Activated CD4-positive, alpha-beta T cell treated with anti-CD3 and anti-CD28 coated beads for 24 hours (primary cell): ENCODE measurements at places on chromosomes 5 and 9.

- DNase-seq = no peak
These were observed 1.9 kb upstream of the GFI1B start for GRCh38 chr9:132976571-132976970.

GRCh38 chr5:15183520-15183919 is 311.9 kb upstream of the ANKH start:
- no peak for DNase-seq

- DNase-seq = no peak
These were observed 3.8 kb downstream of the WDR36 start for GRCh38 chr5:111095982-111096381.

- no peak for DNase-seq
These were observed 25.0 kb downstream of the MAST4 start for GRCh38 chr5:66621146-66621545.

DNA sequence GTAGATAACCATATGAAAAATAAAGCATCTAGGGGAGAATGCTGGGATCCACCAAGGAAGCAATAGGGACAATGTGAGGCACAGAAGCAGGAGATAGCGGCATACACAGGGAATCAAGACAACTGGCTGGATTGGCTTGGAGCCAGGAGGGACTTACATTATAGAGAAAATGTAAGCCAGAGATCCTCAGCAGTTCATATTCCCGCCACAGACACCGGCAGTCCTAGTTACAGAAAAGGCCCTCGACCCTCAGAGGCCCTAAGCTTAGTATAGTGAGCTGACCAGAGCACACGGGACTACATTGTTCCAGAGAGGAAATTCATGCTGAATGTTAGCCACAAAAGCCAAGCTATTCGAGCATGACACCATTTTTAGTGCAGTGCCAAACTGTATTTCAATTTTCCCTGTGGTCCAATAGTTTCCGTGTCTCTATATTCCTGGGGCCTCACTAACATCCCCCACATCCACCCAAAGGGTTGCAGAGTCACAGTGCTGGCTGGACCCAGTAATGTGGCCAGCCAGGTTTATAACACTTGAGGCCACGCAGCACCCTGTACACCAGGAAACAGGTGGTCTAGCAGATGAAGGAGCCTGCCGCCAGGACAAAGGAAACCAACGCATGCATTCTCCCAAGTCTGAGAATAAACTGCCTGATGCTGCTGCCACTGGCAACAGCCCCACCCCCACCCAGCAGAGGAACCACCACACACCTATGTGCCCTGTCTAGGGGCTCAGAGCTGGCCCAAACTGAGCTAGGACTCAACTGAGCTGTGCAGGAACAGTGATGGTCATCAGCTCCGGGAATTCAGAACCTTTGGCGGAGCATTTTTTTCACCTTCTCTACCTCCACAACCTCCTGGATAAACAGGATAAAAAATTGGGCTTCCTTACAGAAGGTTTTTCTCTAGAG is 693.2 kb upstream of the CHD1 start:
- DNase-seq = no peak

DNA sequence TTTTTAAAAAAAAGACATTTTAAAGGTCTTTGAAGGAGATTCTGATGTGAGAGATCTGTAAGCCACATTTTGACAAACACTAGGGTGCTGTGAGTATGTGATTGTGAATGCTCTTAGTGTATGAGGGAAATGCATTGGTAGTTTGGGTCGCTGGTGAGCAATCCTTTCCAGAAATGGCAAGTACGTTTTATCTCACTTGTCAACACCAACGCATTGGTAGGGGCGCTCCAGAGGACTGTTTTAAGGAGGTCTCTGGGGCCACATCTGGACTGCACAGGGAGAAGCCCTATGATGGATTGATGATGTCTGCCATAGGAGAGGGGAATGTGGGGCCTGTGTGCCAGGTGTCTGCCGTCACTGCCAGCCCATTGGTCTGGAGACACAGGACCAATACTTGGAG is 522.6 kb downstream of the BNC2 start:
- no peak for DNase-seq

DNA sequence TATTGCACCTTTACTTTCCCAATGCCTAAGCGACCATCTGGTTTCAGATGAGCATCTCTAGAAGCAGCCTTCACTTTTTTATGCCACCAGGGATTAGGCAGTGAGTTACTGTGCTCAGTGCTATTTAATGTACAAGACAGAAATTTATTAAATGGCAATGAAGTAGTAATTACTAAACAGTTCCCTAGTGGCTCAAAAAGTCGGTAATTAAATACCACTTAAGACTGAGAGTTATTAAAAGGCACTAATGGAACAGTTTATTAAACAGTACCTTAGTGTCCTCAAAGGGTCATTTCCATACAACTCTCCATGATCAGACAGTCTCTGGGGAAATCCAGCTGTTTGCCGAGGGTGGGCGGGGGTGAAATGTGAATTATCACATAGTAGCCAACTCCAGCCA is 42.3 kb downstream of the LHFPL2 start:
- no peak for DNase-seq

GRCh38 chr9:35834260-35835215 is 5.5 kb downstream of the TMEM8B start:
- DNase-seq = no peak

GRCh38 chr9:76717176-76717575 is 47.1 kb upstream of the PCA3 start:
- DNase-seq = no peak

- DNase-seq = no peak
These were observed 198.4 kb upstream of the SNX2 start for GRCh38 chr5:122576256-122577016.

GRCh38 chr9:87803623-87804345 is 77.9 kb downstream of the CTSL start:
- no peak for DNase-seq

GRCh38 chr5:127296321-127296720 is 5.7 kb downstream of the MEGF10 start:
- DNase-seq = no peak

DNA sequence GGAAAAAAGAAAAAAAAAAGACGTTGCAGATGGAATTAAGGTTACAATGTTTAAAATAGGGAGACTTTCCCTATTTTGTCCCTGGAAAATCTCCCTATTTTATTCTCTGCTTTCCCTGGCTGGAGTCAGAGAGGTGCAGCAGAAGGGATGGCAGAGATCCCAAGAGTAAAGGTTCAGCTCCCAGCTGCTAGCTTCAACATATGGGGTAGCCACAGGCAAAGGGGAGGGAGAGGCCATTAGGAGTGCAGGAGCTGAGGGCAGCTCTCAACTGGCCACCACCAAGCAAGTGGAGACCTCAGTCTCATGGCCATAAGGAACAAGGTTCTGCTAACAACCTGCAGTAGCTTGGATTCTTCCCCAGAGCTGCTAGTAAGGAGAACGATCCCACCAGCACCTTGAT is 367.0 kb upstream of the DAP start:
- DNase-seq = no peak

- no peak for DNase-seq
These were observed 685.8 kb downstream of the MAT2B start for GRCh38 chr5:164191240-164191639.

- DNase-seq = no peak
These were observed 50.5 kb downstream of the PRRT1B start for GRCh38 chr9:131595696-131596429.

DNA sequence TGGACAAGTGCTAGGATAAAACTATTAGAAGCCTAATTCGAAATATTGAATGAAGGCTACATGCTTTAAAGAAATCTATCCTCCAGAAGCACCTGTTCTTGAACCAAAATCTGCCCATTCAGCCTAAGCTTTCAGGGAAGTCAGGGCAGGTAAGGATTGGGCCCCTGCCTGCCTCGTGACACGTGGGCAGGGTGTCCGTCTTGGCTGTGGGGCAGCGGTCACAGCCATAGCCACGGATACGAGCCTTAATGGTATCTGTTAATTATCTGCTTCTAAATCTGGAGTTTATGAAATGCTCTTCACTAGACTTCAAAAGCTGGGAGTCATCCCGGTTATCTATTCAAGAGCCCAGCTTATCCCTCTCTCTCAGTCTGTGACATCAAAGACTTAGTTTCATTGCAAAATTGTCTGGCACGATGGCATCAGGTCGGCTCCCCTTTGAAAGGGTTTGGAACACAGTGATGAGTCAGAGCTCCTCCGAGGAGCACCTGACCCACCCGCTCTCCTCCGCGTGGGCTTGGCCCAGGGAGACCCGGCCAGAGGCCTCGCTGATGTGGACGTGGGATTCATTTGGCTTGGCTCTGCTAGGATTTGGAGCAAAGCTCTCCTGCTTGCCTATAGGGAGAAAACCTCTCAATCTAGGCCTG is 135.9 kb downstream of the MACROH2A1 start:
- no peak for DNase-seq
